ENCODE measurements at places on chromosomes 11 and 22.

GRCh38 chr11:131370901-131371790 is 731 bp downstream of the NTM start:
- no peak for DNase-seq

DNA sequence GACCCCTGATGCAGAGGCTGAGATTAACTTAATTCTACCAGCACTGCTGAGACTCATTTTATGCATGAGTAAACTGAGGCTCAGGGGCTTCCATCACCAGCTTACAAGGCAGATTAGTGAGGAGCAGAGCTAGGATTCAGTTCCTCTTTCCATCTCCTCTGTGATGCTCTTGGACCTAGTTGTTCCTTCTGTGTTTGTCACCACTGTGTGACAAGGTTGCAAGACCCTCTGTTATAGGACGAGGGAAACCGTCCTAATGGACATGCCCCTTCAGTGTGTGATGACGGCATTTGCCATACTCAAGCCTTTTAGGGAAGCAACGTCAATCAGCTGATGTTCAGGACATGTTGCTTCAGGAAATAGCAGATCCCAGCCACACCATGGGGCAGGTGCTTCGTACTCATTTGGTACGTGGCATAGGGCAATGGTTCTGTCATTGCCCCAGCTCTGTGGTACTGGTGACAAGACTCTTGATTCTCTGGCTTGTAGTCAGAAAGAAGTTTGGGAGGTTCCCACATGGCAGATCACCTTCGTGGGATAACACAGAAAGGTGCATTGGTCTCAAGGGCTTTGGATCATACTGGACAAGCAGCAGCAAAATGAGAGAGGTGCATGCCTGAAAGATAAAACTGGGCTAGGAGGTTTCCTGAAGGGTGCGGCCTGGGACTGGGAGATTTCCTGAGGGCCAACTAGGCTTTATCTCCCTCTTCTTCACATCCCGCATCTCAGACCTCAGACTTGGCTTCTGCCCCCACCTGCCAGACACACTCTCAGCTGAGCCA is 23.9 kb upstream of the CD44 start:
- no peak for DNase-seq

- no peak for DNase-seq
Measured at GRCh38 chr22:38652859-38653258, 3.3 kb downstream of the FAM227A start.

DNA sequence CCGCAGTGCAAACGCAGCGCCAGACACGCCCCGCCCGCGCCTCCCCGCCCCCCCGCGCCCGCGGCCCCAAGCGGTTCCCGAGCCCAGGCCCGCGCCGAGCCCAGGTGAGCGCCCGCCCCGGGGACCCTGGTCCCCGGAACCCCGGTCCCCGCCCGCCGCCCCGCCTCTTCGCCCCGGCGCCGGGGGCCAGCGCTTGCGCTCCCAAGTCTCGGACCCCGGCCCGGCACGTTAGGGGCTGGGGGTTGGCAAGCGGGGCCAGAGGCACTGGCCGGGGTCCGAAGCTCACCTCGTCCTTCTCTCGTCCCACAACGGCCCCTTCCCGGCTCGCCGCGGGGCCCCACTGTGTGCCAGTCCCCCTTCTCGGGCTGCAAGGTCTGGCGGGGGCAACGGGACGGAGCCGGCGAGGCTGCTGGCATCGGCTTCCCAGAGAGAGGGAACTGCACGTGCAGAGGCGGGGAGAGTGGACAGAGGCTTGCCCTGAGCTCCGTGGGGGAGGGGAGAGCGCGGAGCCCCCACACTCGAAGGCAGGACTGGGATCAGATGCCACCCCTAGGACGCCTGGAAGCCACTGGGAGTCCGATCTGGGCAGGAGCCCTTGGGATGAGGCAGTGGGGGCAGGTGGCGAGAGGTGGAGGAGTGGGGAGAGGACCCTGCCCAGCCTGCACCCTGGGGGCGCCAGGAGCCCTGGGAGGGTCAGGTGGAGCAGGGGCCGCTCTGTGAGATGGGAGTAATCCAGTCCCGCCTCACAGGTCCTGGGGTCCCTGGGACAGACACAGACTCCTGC is 1.8 kb upstream of the AIFM3 start:
- DNase-seq, result no peak

GRCh38 chr11:92416971-92417725 is 192.5 kb downstream of the FAT3 start:
- no peak for DNase-seq

DNA sequence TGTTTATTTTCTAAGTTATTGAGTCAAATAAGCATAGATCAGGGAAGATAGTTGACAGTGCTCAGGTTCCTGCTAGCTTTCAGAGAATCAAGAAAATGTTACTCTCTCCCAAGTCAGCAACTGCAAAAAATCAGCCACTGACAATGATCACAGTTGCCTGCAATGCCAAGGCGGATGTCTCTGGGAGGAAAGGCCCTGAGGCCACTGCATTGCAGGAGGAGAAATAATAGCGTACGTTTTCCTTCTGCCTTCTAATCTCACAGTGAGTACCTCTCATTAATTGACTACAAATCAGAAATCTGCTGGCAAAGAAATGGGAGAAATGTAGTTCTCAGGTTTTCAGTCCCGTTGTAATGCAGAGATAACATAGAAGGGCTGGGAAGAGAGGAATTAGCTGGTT is 54.0 kb upstream of the SPON1 start:
- no peak for DNase-seq

DNA sequence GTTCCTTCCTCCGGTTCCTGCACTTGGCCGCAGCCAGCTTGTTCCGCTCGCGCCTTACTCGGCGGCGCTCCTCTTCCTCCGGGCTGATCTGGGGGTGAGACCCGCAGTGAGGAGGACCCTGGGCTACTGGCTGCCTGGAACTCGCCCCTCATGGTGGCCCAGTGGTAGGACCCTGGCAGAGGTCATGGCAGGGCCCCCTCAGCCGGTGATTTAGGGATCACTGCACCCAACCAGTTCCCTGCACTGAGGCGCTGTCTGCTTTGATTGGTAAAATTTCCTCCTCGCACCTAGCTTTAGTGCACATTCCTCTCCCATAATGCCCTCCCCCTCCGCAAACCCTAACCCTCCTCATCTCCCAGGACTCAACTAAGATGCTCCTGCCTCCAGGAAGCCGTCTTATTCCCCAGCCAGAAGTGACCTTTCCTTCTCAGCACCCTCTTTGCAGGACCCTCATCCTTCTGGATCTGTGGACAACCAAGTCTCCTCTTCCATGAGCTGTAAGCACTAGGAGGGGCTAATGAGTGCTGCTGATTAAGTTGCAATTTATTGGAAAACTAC is 3.6 kb downstream of the CCDC85B start:
- DNase-seq, result no peak

GRCh38 chr11:6475936-6476335 is 2.2 kb upstream of the TRIM3 start:
- DNase-seq, result no peak

DNA sequence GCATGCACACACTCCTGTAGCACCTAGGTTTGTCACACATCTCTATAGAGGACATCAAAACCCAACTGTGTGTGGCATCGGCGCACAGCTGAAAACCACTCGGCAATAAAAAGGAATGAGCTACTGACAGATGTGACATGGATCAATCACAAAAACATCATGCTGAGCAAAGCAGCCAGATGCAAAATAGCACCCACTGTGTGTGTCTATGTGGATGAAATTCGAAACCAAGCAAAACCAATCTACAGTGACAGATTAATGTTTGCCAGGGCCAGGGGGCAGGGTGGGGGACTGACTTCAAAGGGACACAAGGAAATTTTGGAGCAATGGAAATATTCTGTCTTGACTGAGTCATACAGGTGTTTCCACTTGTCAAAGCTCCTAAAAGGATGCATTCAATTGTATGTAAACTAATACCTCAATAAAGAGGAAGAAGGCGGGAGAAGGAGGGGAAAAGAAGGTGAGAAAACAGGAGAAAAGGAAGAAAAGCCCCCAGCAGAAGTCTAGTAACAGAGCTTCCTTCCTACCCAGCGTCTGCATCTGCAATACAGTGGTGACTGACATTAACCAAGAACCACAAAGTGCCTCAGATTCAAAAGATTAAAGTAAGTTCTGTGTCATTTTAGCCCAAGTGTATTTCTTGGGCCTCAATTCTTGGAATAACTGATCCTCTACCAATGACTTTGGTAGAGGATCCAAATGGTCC is 49.8 kb downstream of the PACSIN2 start:
- DNase-seq, result peak; percentile 10

GRCh38 chr11:58775066-58775708 is 43.4 kb upstream of the GLYAT start:
- no peak for DNase-seq

- no peak for DNase-seq
Measured at GRCh38 chr11:8206251-8207079, 37.6 kb upstream of the RIC3 start.

DNA sequence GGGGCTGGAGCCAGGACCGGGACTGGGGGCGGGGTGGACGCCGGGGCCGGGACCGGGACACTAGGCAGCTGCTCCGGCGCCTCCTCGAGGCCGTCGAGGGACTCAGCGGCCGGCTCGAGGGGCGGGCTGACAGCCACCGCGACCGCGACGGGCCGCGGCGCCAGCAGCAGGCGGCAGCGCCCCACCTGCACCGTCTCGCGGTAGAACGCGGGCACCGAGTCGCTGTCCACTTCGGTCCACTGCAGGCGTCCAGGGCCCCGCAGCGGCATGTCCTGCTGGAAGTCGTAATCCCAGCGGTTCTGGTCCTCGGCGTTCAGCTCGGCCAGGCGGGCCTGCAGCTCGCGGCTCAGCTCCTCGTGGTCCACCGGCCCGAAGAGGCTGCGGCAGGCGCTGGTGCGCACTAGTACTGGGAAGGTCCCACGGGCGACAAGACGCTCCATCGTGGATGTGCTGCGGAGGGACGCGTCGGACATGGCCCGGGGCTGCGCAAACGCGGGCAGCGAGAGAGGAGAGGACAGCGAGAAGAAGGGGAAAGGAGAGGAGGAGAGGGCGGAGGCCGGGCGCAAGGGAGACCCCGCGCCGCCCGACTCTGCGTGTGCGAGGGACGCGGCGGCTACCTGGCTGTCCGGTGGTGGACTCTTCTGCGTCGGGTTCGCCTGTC is 428 bp downstream of the CDKN1C start:
- DNase-seq, result no peak

DNA sequence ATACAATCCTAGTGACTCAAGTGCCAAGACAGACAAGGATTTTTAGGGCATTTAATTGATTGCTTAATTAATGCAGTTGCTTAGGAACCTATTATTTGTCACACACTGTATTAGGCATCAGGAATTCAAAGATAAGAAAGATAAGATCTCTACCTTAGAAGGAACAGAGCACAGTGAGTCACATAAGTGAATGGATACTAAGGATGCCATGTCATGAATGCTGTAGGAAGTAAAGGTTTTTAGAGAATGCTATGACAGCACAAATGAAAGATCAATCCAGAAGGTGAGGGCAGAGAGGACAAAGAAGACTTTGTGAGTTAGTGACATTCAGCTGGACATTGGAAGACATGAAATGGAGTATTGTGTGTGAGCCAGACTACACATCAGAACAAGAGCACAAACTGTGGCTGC is 147.9 kb upstream of the DDI1 start:
- DNase-seq, result no peak

Measured in activated T-cell treated with anti-CD3 and anti-CD28 coated beads for 48 hours (primary cell).